ENCODE measurements at places on chromosomes 16 and 17.
A peak's percentile ranks its signal among the peaks of the same experiment; 100 is the strongest.

GRCh38 chr16:78852081-78852635, 748.4 kb downstream of the MAF start:
- DNase-seq: no peak

DNA sequence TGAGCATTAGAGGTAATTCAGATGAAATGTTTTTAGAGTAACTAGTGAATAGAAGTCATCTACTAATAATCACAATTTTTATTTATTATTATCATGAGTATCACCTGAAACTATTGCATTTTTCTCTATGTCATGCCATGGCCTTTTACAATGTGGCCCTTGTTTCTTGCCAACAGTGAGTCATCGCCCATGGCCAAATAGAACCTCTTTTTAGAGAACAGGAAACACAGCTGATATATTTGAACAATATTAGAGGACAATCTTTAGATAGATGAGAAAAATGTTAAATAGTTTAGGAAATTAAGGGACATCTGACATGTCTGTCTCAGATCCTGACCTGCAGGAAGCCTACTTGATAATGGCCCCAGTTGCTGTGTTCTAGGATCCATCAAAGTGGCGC, 1584.4 kb upstream of the GOT2 start:
- no peak for DNase-seq

- no peak for DNase-seq
These were observed 83.3 kb downstream of the NOG start for GRCh38 chr17:56676810-56677209.

GRCh38 chr16:24611310-24611709, 71.9 kb downstream of the RBBP6 start:
- no peak for DNase-seq

GRCh38 chr16:14309001-14309886, 238.1 kb downstream of the MRTFB start:
- no peak for DNase-seq

- DNase-seq: no peak
These were observed 3.8 kb downstream of the OR4D2 start for GRCh38 chr17:58170622-58171021.

DNA sequence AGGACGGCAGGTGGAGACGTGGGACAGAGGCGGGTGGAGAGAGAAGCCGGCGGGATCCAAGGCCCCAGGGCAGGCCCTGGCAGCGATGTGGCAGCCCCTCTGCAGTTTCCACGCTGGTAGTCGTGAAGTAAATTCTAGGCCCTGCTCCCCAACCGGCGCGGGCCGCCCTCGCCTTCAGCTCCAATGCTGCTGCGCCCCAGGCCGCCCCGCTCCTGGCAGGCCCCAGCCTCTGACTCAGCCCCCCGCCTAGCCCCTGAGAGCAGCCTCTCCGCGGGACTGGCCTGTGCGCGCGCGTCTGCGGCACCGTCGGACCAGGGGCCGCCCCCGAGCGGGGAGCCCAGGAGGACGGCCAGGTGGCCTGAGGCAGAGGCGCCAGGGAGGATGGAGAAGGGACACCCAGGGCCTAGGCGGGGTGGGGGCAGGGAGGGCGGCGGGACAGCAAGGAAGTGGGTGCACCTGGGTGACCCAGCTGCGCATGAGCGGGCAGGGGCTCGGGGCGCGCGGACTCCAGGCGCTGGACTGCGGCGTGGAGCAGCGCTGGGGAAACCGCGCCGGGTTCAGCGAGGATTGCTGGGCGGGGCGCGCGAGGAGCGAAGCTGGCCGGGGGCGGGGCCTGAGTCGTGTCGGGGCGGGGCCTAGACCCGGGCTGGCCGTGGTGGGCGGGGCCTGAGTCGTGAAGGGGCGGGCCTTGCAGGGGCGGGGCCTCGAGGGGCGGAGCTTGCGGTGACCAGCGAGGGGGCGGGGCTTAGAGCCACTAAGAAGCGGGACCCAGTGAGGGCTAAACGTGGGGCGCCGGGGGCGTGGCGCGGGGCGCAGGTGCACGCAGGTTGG, 29.6 kb downstream of the ZNF778 start:
- peak; percentile 99 for DNase-seq

DNA sequence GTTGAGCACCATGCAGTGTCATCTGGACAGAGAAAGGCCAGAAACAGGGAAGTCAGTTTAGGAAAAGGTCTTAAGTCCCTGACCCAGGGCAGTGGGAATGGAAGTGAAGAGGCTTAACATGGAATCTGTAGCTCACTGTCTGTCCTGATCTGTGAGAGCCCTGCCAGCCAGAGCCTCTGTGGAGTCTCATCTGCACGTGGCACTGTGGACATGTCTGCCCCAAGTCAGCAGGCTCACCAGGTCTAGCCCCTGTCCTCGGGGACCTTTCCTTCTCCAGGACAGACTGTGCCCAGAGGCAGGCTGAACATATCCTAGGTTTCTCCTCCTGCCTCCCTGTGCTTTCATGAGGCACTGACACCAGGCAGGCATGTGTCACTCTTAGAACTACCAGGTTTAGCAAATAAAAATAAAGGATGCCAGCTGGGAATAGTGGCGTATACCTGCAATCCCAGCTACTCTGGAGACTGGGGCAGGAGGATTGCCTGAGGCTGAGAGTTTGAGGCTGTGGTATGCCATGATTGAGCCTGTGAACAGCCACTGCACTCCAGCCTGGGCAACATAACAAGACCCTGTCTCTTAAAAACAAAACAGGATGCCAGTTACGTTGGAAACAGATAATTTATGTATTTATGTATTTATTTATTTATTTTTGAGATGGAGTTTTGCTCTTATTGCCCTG, 22.4 kb downstream of the UNK start:
- no peak for DNase-seq

DNA sequence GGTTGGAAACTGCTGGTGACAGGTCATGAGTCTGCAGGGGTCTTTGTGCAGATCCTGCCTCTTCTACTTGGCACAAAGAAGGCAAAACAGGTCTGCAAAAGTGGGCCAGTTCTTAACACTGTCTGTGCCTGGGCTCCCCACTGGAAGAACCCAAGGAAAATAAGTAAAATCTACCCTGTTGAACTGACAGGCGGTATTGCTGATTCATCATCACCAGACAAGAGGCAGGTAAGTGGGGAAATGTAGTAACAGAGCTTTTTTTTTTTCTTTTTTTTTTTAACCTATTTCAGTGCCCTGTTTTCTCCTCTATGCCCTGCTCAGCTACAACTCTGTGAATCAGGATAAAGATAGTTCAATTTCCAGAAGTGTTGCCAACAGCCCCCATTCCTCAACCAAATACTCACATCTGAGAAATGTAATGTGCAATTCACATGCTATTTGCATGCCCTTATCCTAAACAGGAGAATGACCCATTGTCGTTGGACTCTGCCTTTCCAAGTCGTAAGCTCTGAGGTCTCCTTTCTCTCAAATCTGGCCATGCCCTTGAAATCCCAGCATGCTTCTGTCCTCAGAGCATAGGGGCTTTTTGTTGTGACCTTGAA, 237.0 kb downstream of the SOX9 start:
- DNase-seq: no peak

Measured in activated CD4-positive, alpha-beta T cell treated with anti-CD3 and anti-CD28 coated beads, Interleukin-2, amount 50 U/mL, for 24 hours (primary cell).